Metanephros (tissue), 2 donors: ENCODE measurements at places on chromosomes 12 and 14. TPM values are rescaled to one million over a fixed set of nuclear protein-coding genes. Genes with fewer than 3 reads are reported as not detected.

Gene CD27
- 0.12 TPM for total RNA-seq

Gene MIPOL1
- 16.2 TPM for total RNA-seq

Gene HHIPL1
- 3.4 TPM for total RNA-seq

Gene SLC25A21
- total RNA-seq, result 2.0 TPM

Gene SDS
- not detected for total RNA-seq

Gene TAS2R46
- total RNA-seq, result 6.7 TPM

Gene CCDC196
- total RNA-seq, result not detected
